ENCODE measurements at places on chromosomes 2 and 18.

DNA sequence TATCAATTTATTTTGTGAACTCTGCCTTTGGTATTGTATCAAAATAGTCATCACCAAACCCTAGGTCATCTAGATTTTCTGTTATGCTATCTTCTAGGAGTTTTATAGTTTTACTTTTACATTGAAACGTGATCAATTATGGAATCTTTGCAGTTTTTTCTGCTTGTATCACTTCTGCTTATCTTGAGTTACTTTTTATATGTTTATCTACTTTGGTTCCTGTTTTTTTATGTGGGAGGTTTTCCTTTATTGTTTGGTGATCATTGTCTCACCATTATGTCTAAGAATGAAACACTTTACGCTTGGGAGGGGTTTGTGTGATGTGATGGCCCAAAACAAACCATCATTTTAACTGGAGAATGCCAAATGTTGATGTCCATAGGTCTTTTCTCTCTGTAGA is 261.2 kb downstream of the SPAG16 start:
- no peak for DNase-seq

- peak; percentile 35 for DNase-seq
Measured at GRCh38 chr18:28189400-28190239, 12.7 kb upstream of the CDH2 start.

DNA sequence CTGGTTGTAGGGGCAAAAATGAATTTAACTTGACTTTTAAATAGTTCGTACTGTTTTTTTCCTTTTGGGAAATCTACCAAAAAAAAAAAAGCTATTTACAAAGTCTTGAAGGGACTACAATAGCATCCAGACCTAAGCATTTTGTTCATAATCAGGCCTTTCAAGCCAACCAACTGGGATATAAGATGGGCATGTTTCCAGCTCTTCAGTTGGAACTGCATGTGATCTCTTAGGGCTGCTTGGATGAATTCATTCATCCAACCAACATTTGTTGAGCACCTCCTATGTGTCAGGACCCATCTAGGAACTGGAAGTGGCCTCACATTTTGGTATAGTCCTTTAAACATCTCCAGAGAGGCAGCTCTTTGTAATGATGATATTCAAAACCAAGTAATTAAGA is 98.6 kb downstream of the AAK1 start:
- DNase-seq = no peak

GRCh38 chr18:47118981-47119380 is 31.3 kb downstream of the HDHD2 start:
- DNase-seq = no peak

DNA sequence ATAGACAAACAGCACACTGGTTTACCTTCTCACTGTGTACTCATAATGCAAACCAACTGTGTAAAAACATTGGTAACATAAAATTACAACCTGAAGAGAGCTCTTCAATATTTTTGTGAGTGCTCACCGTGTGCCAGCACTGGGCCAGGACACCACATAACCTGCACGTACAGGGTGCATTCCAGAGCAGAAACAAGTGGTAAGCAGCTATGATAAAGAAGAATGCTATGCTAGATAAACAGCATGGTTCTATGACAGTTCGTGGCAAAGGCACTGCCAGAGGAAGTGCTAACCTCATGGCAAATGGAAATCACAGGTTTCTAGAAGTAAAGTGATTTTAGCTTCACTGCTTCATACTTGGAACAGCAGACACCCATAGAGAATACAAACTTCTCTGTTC is 343.5 kb downstream of the MTX2 start:
- DNase-seq = no peak

GRCh38 chr2:183227176-183227575 is 102.9 kb downstream of the NUP35 start:
- DNase-seq = no peak

DNA sequence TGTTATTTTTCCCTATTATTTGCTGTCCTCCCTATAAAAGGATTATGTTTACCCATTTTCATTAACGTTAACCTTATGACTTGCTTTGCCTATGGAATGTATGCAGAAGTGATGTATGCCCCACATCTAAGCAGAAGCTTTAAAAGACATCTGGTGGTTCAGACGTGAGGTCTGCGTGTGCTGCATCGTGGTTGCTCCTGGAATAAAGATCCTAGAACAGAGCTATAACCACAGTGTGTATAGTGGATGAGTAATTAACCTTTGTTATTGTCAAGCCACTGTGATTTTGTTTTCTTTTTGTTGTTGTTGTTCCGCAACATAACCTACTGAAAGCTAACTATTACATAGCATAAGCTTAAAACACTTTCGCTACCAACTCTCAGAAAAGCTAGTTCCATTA is 20.9 kb upstream of the CFAP36 start:
- DNase-seq = no peak

DNA sequence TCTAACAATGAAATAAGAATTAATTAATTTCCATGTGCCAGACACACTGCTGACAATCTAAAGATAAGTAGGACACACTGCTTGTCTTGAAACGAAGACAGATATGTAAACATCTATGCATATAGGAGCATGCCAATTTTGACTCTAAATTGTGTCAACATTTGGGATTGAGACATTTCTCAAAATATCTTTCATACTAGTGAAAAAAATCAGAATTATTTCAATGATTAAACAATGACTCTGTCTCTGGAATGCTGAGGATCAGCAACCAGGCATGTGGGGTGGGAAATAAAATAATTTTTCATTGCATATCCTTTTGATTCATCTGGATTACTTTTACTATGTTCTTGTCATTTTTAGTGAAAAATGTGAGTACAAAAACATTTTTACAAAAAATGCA is 262.6 kb upstream of the SYT4 start:
- no peak for DNase-seq

- DNase-seq = no peak
Measured at GRCh38 chr2:46669996-46670793, 190.8 kb downstream of the TMEM247 start.

GRCh38 chr2:72028996-72029395 is 118.7 kb downstream of the CYP26B1 start:
- DNase-seq = no peak

DNA sequence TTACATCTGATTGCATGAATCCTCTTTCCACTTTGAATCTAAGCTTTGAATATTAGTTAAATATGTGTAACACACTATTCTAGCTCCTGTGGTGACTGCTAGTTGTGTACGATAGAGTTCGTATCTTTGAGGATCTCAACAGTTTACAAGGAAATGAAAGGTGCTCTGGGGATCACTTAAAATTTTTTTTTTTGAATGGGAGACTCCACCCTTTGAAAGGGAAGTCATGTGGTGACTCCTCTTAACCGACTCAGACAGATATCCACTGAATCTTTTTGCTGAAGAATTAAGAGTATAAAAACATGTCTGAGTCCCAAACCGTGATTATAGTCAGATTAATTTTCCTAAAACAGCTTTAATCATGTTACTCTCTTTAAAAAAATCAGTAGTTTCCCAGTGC is 4.0 kb downstream of the CLIP4 start:
- DNase-seq = no peak

DNA sequence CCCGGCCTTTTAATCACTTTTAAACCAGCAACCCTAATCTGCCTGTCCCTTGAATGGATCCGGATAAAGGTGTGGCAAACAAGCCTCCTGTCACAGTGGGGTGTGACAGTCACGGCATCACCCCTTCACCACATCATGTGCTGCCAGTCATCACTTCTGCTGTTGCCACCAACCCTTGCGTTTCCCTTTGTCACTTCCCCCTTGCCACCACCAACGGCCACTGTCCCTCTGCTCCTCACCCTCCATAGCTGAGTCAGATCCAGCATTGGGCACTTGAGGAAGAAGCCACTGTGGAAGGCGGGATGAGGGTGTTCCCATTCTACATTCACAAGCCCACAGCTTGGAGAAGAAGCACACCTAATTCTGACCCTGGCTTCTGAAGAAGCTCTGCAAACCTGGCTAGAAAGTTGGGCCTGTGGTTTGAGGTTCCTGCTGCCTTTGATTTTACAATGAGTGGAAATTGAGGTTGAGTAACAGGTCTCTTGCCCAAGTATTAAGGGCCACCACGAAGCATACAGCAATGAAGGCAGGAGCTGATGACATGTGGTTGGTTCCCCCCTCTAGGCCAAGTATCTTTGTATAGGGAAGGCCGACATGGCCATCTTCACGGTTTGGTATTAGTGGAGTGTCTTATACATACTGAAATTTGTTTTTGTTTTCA is 22.9 kb upstream of the DARS1 start:
- no peak for DNase-seq

DNA sequence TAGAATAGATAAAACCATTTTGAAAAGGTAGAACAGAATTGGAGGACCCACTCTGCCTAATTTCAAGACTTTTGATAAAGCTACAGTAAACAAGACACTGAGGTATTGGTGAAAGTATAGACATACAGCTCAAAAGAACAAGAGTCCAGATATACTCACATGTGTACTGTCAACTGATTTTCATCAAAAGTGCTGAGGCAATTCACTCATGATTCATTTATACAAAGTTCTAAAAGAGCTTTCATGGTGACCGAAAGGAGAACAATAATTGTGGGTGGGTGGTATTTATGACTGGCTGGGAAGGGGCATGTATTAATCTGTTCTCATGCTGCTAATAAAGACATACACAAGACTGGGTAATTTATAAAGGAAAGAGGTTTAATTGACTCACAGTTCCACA is 7.3 kb downstream of the MAP4K3 start:
- no peak for DNase-seq

GRCh38 chr2:176751314-176752227 is 461.0 kb upstream of the HNRNPA3 start:
- DNase-seq = no peak

GRCh38 chr2:20424300-20425290 is 22.3 kb upstream of the RHOB start:
- DNase-seq = peak; percentile 48

- peak; percentile 56 for DNase-seq
Measured at GRCh38 chr2:62435720-62436119, 70.3 kb downstream of the TMEM17 start.

DNA sequence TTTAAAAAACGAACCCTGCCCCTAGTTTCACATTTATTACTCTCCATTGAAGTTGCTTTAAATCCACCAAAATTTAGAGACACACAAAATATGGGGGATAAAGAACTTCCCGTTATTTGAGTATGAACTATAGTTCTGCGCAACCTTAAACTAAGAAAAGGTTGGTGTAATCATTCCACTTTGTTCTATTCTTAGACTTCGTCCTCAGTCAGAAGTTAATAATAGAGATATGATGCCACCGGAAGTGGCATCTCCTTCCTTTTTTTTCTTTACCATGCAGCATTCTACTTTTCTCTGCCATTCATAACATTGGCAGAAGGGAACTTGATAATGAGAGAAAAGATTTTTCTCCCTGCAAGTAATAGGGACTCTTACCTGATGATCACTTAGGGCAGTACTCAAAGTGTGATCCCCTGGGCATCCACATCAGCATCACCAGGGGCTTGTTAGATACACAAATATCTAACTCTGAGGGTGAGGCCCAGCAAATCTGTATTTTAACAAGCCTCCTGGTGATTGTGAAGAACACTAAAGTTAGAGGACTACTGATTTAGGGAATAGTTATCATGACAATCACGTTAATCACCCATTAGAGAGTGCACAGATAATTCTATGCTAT is 147.7 kb upstream of the DTNA start:
- no peak for DNase-seq

GRCh38 chr2:221392228-221392881 is 179.7 kb downstream of the EPHA4 start:
- DNase-seq = no peak

DNA sequence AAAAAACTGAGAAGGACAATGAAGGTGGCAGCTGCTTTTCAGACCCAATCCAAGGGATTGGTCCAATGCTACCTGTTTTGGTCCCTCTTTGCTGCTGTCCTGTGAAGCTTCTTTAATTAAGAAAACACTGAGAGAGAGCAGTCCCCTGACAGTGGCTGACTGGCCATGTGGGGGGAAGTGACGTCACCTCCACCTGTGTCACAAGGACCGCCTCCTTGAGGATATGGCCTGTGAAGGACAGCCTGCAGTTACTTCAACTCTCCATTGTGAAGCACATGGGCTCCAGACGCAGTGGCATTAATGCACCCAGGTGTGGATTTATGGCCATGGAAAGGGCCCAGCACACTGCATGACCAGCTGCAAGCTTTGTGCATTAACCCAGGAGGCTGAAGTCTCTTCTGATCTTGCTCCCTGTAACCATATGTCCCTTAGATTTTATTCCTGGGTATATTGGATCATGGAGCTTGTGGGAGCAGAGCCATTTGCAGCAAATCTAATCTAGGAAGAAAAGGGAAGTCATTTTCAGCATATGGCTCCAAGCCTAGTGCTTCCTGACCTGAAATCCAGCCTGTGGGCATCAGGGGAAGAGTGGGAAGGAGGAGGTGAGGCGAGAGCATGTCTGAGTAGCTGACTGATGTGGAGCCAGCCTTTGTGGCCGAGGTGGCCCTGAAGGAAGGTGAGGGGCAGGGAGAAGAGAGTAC is 32.2 kb downstream of the KIF5C start:
- DNase-seq = no peak

- no peak for DNase-seq
Measured at GRCh38 chr18:63784787-63785452, 9.7 kb downstream of the SERPINB7 start.

GRCh38 chr2:165572151-165572550 is 102.7 kb downstream of the CSRNP3 start:
- no peak for DNase-seq

DNA sequence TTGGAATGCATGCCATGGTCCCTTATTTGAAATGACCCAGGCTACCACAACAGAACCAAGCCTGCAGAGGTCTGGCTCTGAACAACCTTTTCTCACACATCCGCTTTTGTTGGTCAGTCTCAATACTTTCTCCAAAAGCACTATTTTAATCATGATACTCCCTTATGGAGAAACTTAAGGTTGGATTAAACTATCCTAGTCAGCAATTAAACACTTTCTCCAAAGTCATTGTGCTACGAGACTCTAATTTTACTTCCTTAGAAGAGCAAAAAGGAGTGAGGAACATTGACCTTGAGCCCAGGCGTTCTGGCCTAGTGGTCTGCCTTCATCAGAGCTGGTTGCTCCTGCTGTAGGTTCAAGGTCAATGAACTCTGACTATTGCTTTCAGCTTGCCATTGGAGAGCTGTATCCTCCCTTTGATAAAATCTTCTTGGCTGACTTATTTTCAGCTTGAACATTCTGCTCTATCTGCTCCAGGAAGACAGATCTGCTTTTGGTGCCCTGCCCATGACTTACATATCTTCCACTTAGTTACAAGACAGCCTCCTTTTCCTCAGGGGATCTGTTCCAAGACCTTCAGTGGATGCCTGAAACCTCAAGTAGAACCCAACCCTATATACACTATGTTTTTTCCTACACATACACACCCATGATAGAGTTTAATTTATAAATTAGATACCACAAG is 91.2 kb downstream of the NCKAP5 start:
- no peak for DNase-seq

- DNase-seq = peak; percentile 13
Measured at GRCh38 chr2:122704109-122704563, 948.7 kb downstream of the TSN start.

DNA sequence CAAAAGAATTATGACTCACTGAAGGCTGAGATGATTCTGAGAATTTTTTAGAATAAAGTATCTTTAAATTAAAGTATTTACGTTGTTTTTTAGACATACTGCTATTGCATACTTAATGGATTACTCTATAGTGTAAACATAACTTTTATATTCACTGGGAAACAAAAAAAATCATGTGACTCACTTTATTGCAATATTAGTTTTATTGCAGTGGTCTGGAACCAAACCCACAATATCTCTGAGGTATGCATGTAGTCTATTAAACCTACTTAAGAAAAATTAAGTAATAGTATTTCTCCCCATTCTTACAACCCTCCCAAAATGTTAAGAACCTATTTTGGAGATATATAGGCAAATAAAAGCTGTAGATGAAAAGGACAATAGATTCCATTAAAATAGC is 142.9 kb upstream of the ZNF521 start:
- no peak for DNase-seq

Data from GM20000 (cell line).